ENCODE measurements at places on chromosomes 16 and 17. TPM values are rescaled to one million over a fixed set of nuclear protein-coding genes. Genes with fewer than 3 reads are reported as not detected.

DNA sequence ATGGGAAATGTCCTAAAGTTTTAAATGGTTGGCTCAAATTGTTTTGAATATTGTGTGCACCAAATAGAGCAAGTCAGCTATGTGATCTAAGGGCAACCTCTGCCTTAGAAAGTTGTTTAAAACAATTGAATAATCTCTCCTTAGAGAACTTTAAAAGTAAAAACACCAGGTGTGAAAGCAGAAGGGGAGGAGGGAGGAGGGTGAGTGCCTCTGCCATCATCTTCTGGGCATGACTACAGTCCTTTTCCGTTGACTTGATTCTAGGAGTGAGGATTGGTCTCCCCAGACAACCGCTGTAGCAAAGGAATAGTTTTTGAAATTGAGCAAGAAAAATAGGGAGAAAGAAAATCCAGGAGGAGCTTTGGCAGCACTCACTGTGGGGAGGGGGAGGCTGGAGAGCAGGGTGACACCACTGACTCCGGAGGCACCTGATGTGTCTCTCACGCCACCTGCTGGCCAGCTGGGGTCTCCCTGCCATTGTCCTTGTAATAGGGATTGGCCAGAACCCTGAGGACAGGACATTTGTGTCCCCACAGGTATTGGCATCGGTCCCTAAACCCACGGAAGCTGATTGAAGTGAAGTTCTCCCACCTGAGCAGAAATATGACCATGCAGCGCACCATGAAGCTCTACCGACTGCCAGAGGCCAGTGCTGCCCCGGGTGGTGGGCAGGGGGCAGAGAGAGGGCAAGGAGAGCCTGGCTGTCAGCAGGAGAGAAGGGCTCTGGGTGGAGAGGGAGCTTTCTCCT, 33.3 kb downstream of the PLCD3 start:
- H3K27ac ChIP-seq = peak overlapping the region; percentile 9
- peak; percentile 93 for DNase-seq
- no peaks in the 10 kb centered on the region for H3K36me3 ChIP-seq
- no peaks in the 10 kb centered on the region for H3K27me3 ChIP-seq
- H3K4me3 ChIP-seq = no peak overlapping the region
- H3K4me1 ChIP-seq = peaks cover 26% of the 10 kb centered on the region

DNA sequence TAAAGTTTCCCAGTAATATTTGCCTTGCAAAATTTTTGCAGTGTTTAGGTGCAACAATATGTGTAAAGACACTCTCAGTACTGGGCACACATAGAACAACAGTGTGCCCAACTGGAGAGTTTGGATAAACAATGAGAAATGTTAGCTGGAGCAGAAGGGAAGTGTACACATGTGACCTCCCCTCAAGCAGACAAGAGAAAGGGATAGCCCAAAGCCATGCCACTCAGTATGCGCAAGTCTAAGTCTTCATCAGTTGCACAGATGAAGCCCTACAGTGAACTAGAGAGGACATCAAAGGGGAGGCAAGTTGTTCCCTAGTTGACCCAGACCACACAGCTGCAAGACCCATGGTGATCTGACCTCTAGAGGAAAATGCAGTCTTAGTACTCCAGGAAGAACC, 97.9 kb upstream of the CDH11 start:
- H3K36me3 ChIP-seq = no peaks in the 10 kb centered on the region
- no peak overlapping the region for H3K27ac ChIP-seq
- no peak overlapping the region for H3K4me3 ChIP-seq
- no peaks in the 10 kb centered on the region for H3K27me3 ChIP-seq
- no peak for DNase-seq
- no peaks in the 10 kb centered on the region for H3K4me1 ChIP-seq

GRCh38 chr16:69397821-69398521, 12.2 kb upstream of the TERF2 start:
- H3K27me3 ChIP-seq = no peaks in the 10 kb centered on the region
- H3K4me3 ChIP-seq = no peak overlapping the region
- peak overlapping the region; percentile 93 for H3K27ac ChIP-seq
- DNase-seq = peak; percentile 79
- no peaks in the 10 kb centered on the region for H3K36me3 ChIP-seq

IRX6 gene
- total RNA-seq = 0.10 TPM

GRCh38 chr16:84418056-84418849, 49.9 kb downstream of the ATP2C2 start:
- no peaks in the 10 kb centered on the region for H3K27me3 ChIP-seq
- no peak for DNase-seq
- H3K27ac ChIP-seq = no peak overlapping the region
- no peak overlapping the region for H3K4me3 ChIP-seq
- H3K4me1 ChIP-seq = no peaks in the 10 kb centered on the region

XYLT1 gene
- total RNA-seq = 12.5 TPM

MVD gene
- 78.6 TPM for total RNA-seq

CWC25 gene
- 11.0 TPM for total RNA-seq

SLC5A10 gene
- not detected for total RNA-seq

GPR179 gene
- total RNA-seq = 0.03 TPM

GRCh38 chr17:67438667-67439066, 61.6 kb downstream of the PITPNC1 start:
- no peaks in the 10 kb centered on the region for H3K36me3 ChIP-seq
- no peak overlapping the region for H3K4me3 ChIP-seq
- H3K4me1 ChIP-seq = peaks cover under 1% of the 10 kb centered on the region
- no peak overlapping the region for H3K27ac ChIP-seq
- no peaks in the 10 kb centered on the region for H3K27me3 ChIP-seq
- no peak for DNase-seq

DNA sequence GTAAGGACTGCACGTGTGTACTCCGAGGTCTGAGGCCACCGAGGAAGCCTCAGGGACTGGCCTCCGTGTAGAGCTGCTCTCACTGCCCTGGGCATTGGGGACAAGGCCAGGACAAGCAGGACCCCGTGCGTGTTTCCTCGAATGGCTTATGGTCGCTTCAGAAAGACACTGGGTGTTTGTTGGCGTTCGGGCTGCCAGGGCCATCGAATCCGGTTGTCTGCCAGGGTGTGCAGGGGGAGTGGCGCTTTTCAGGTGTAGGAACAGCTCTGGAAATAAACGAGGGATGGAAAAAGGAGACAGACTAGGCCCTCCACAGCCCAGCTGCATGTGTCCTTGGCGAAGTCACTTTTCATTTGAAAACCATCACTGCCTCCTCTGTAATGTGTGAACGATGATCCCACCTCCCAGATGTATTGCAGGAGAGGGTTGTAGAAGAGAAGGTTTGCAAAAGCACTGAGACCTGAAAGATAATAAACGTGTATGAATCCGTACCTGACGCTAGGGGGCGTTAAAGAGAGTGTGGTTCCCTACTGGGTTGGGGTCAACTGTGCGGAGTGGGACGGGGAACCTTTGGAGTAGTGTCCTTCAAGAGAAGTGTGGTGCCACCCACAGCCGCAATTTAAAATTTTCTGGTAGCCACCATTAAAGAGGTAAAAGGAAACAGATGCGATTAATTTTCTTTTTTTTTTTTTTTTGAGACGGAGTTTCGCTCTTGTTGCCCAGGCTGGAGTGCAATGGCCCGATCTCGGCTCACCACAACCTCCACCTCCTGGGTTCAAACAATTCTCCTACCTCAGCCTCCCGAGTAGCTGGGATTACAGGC, 2.1 kb upstream of the ZSCAN10 start:
- DNase-seq = peak; percentile 68
- peaks cover 10% of the 10 kb centered on the region for H3K27me3 ChIP-seq
- H3K4me1 ChIP-seq = peaks cover 4% of the 10 kb centered on the region
- H3K27ac ChIP-seq = no peak overlapping the region
- H3K36me3 ChIP-seq = no peaks in the 10 kb centered on the region

WFDC1 gene
- 14.0 TPM for total RNA-seq

Data from hepatocyte (in vitro differentiated cells).